ENCODE measurements at places on chromosomes 1 and 21.

DNA sequence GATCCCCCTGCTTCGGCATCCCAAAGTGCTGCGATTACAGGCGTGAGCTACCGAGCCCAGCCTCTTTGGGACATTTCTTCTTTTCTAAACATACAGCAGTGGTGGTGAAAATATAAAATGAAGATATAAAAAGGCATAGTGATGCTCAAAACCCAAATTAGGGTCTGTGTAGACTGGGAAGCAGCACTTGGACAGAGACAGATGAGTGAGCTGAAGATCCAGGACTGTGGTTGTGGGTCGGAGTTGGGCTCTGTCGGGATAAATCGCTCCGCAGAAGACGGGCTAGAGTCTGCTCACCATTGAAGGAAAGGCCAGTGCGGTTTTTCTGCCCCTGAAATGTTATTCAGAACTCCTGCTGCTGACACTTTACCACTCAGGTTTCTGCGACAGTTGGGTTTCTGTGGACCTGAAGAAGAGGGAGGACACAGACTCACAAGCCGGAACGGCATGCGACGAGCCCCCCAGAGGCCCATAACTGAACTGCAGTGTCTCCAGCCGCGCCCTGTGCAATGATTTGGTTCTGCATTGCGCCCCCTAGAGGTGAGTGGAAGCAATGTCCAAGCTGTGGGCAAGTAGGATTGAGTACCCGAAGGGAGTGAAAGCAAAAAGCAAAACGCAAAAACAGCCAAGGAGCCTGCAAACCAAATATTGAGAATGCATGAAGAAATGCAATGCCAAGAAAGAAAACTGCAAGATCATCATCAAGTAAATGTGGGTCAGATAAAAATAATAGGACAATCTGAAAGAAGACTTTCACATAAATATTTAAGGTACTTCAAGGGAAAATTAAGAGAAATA lies 66.6 kb downstream of the GABPA start:
- DNase-seq, result peak; percentile 85

DNA sequence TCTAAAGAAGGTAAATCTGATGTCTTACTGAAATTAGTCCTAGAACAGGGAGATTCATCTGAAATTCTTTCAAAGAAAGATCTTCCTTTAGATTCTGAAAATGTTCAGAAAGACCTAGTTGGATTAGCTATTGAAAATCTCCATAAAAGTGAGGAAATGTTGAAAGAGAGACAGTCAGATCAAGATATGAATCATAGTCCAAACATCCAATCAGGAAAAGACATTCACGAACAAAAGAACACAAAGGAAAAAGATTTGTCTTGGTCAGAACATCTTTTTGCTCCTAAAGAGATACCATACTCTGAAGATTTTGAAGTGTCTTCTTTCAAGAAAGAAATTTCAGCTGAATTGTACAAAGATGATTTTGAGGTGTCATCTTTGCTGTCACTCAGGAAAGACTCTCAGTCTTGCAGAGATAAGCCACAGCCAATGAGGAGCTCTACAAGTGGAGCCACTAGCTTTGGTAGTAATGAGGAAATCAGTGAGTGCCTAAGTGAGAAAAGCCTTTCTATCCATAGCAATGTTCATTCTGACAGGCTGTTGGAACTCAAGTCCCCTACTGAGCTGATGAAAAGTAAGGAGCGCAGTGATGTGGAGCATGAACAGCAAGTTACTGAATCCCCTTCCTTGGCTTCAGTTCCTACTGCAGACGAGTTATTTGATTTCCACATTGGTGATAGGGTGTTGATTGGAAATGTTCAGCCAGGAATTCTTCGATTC lies 61.6 kb upstream of the QSOX1 start:
- no peak for DNase-seq

DNA sequence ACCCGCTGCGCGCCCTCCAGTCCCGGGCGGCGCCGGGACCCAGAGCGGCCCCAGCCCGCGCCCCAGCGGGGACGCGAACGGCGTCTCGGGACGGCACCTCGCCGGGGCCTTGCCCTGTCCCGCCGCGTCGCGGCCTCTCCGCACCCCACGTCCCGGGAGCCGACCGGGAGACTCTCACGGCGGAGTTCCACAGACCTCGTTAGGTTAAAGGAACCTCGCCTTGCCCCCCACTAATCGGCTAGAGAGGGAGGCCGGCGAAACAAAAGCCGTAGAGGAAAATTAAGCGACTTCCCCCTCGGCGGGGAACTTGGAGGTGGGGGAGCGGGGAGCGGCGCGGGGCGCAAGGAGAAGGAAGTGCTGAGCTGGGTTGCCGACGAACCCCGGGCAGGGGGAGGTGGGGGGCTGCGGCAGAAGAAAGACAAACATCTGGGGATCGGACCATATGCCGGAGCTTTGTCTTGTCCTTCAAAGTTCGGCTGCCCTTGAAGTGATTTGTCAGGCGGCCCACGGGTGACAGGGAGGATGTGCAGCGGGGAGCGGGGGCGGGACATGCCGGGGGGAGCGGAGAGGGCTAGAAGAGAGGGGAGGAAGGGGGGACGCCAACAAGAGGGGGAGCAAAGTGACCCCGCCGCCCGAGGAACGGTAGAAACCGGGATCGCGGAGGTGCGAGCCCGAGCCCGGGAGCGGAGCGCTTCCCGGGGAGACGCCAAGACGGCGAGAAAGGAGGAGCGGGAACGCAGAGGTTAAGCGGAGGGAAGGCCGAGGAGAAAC lies 120.0 kb upstream of the RRP15 start:
- DNase-seq, result no peak

- no peak for DNase-seq
These were observed 138.0 kb downstream of the PIK3R3 start for GRCh38 chr1:45994423-45994822.

GRCh38 chr1:207333620-207334019 lies 12.1 kb downstream of the CD55 start:
- DNase-seq, result no peak

DNA sequence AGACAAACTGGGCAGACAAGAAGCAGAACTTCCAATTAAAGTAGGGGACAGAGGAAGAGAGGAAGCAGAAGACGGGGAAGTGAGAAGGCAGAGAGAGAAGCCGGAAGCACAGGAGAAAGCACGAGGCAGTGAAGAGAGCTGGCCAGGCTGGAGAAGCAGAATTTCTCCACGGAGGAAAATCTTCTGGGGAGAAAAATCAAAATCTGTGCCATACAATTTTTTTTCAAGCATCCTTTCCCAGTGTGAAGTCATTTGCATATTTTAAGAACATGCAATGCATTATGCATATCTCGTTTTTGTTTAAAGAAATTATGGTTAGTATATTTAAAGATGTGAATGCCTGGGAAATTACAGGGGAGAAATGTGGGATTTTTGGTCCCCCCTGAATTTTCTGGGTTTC lies 7.3 kb upstream of the CAMK2N1 start:
- no peak for DNase-seq

GRCh38 chr1:168159979-168160378 lies 18.8 kb upstream of the TIPRL start:
- DNase-seq, result no peak

- no peak for DNase-seq
These were observed 11.7 kb downstream of the ST3GAL3 start for GRCh38 chr1:43719063-43719462.

DNA sequence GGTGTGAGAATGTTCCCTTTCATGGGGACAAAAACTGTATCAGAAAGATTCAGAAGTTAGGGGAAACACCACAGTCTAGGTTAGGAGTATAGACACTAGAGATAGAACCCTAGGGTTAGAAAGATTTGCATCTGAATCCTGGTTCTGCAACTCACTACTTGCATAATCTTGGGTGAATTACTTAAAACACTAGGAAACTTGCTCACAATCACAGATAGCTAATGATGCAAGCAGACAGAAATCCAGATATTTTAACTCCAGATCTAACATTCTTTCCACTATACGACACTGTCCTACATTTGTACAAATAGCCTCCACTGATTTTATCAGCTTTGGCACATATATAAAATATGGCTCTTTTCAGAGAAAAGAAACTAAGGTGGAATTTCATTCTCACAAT lies 30.8 kb upstream of the GLIS1 start:
- no peak for DNase-seq

DNA sequence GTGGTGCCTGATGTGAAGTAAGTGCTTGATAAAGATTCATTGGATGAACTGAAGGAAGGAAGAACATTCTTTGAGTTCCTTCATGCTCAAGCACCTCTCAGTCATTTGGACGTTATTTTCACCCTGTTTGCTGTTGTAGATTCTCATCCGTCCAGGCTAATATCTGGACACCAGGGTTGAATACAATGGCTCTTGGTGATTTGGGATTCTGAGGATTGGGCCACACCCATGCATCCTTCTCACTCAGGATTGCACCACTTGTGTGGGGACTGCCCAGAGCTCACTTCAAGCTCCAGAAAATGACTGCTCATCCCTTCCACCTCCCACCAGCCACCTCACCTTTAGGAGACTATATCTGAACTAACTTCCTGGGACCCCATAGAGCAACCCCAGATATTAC lies 117.1 kb upstream of the IPO9 start:
- DNase-seq, result no peak

GRCh38 chr1:156435545-156436140 lies 64.9 kb downstream of the MEF2D start:
- no peak for DNase-seq

GRCh38 chr1:112515311-112516009 lies 6.7 kb downstream of the WNT2B start:
- no peak for DNase-seq

Measured in T-helper 2 cell treated with Interferon-gamma antibody and Interleukin-4, amounts not matched to agents 5 μg/mL and 100 μg/mL, for 36 hours (primary cell).